Forelimb muscle (tissue), 1 donor: ENCODE measurements at places on chromosomes 1 and 21. TPM values are rescaled to one million over a fixed set of nuclear protein-coding genes. Genes with fewer than 3 reads are reported as not detected.

GRCh38 chr1:66088787-66089186, 296.1 kb downstream of the PDE4B start:
- no peak for DNase-seq

SPRR2G gene
- polyA plus RNA-seq = not detected

- DNase-seq = no peak
These were observed 288.8 kb downstream of the DPYD start for GRCh38 chr1:97632075-97632474.

IL10 gene
- polyA plus RNA-seq = 0.49 TPM

DNA sequence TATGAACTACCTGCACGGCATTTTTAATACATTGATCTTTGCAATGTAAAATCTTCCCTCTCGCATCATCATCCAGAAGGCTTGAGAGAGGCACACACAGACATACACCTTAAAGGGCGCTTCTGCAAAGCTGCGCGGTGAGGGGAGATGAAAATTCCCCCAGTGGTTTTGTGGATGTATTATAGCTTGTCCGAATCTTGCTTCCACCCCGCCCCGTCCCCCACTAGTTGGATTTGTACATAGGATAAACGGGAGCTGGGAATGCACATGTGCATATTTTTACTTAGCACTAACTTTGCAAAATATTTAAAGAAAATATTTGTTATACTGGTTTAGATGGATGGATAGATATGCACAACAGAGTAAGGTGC, 542 bp upstream of the ASTN1 start:
- no peak for DNase-seq

GRCh38 chr1:111867868-111868440, 112.3 kb downstream of the DDX20 start:
- DNase-seq = no peak

- DNase-seq = no peak
These were observed 29.8 kb upstream of the NFIA start for GRCh38 chr1:61052395-61053225.

GRCh38 chr1:198939956-198940355, 301.1 kb downstream of the PTPRC start:
- no peak for DNase-seq

- DNase-seq = no peak
These were observed 1.2 kb downstream of the PABPC4 start for GRCh38 chr1:39575191-39576015.

DNA sequence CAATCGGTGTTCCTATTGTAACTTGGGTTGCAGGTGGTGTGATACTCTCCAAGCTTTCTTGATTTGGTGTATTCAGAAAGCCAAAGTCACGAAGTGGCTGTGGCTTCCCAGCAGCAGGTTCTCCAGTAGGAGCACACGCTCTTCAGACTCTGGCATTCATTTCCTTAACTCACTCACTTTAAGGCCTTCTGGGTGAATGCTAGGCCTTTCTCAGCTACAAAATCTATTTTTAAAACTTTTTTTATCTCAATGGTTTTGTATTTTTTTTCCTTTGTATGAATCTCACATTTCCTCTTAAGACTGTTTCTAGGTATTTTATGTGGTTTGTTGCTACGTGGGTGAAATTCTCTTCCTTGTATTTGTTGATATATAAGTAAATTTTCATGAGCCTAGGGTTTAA, 22.9 kb upstream of the PKN2 start:
- DNase-seq = no peak

GRCh38 chr1:219058891-219059820, 114.5 kb upstream of the LYPLAL1 start:
- no peak for DNase-seq

GRCh38 chr1:5690898-5691297, 301.3 kb downstream of the NPHP4 start:
- DNase-seq = no peak

DNA sequence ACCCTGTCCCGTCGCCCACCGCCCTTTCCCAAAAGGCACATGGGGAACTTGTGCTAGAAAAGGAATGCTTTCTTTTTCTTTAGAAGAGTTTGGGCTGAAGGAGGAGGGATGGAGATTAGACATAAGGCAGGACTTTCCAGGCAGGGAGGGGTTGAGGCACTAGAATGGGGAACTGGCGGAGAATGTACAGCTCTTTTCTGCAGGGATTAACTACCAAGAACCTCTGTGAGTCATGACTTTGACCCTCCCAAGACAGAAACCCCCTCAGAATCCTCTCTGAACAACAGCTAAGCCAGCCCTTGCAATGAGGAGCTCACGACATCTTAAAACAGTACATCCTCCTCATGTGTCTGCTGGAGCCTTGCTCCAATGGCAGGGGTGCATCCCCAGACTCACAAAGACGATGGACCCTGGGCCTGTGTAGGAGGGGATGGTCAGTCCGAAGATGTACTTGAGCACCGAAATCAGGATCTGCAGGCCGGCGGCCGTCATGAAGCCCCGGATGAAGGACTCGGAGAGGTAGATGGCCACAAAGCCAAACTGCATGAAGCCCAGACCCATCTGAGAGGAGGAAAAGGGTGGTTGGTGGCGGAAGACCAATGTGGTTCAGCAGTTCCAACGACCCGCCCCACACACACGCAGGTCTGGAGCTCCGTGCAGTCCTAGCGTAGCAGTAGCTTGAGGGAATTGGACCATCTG, 13.6 kb downstream of the SLC26A9 start:
- DNase-seq = no peak

GRCh38 chr21:31064803-31065202, 26.5 kb upstream of the KRTAP19-8 start:
- DNase-seq = no peak

WNT9A gene
- polyA plus RNA-seq = 11.2 TPM

DNA sequence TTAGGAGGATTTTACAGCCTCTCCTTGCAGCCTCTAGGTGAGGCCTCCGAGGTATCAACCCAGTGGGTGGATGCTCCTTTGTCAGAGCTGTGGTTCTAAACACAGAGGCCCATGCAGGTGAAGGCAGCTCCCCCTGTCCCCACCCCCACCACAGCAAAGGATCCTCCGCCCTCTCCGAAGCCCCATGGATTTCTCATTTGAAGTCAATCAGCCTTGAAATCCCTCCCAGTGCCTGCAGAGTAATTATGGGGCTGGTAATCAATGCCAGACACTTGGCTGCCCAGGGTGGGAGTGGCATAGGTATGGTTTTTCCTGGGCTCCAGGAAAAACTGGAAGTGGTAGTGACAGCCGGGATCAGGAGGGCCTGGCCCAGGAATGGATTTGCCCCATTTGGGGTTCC, 119.5 kb upstream of the CSF3R start:
- no peak for DNase-seq

CR1 gene
- 0.78 TPM for polyA plus RNA-seq

GRCh38 chr1:74434321-74434720, 78.1 kb downstream of the LRRC53 start:
- DNase-seq = no peak

LCE1F gene
- not detected for polyA plus RNA-seq

- DNase-seq = no peak
These were observed 4.7 kb downstream of the PTPRU start for GRCh38 chr1:29240986-29241385.
